ENCODE measurements at places on chromosomes 2 and 18. TPM values are rescaled to one million over a fixed set of nuclear protein-coding genes. Genes with fewer than 3 reads are reported as not detected.

DNA sequence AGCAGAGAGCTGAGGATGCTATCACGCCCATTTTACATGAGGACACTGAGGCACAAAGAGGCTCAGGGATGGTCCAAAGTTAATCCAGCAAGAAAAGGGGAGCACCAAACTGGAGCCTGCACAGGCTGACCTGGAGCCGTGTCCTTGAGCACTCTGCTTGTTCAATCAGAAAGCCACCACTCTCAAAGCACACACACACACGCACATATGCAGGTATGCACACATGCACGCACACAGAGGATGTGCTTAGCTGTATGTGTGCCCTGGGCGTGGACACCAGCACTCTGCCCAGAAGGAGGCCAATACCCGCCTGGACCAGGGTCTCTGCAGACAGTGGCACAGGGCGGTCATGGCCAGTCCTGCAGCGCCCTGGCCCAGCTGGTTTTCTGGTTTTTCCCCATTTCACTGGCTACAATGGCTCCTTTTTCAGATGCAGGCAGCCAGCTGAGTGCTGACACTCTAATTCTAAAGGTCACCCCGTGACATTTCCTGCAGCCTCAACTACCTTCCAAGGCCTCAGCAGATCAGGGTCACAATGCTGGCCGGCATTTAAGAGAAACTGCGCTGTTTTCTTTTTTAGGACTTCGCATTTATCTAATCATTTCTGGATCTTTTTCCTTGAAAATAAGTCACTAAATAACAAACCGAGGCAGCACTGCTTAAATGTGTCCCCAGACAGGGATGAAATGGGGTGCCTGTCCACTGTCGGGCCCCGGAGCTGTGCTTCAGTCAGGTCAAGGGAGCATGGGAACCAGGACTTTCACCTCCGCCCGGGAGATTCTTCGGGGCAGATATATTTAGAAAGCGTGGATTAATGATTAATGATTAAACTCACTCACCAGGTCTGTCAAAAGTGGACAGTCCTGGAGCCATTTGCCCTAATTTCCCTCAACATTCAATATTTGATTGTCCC, 104.5 kb downstream of the HDAC4 start:
- DNase-seq, result peak; percentile 7

The ALPI gene
- total RNA-seq, result not detected

- DNase-seq, result no peak
Observed at GRCh38 chr2:63124850-63125249, 74.2 kb downstream of the OTX1 start.

DNA sequence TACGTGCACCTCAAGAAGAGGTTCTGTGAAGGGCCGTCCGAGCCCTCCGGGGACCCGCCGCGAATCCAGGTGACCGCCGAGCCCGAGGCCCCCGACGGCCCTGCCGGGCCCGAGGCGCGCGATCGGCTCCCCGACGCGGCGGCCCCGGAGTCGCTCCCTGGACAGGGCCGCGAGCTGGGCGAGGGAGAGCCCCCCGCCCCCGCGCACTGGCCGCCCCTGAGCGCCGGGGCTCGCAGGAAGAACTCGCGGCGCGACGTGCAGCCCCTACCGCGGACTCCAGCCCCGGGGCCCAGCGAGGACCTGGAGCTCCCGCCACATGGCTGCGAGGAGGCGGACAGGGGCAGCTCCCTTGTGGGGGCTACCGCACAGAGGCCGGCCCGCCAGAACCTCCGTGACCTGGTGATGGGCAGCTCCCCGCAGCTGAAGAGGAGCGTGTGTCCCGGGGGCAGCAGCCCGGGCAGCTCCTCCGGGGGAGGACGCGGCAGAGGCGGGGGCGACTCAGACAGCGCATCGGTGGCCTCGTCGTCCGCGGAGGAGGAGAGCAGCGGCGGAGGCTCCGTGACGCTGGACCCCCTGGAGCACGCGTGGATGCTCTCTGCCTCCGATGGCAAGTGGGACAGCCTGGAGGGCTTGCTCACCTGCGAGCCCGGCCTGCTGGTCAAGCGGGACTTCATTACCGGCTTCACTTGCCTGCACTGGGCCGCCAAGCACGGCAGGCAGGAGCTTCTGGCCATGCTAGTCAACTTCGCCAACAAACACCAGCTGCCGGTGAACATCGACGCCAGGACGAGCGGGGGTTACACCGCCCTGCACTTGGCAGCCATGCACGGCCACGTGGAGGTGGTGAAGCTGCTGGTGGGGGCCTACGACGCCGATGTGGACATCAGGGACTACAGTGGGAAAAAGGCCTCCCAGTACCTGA, 812 bp downstream of the SOWAHC start:
- peak; percentile 36 for DNase-seq

GRCh38 chr2:62596061-62596921, 90.3 kb upstream of the TMEM17 start:
- no peak for DNase-seq

DNA sequence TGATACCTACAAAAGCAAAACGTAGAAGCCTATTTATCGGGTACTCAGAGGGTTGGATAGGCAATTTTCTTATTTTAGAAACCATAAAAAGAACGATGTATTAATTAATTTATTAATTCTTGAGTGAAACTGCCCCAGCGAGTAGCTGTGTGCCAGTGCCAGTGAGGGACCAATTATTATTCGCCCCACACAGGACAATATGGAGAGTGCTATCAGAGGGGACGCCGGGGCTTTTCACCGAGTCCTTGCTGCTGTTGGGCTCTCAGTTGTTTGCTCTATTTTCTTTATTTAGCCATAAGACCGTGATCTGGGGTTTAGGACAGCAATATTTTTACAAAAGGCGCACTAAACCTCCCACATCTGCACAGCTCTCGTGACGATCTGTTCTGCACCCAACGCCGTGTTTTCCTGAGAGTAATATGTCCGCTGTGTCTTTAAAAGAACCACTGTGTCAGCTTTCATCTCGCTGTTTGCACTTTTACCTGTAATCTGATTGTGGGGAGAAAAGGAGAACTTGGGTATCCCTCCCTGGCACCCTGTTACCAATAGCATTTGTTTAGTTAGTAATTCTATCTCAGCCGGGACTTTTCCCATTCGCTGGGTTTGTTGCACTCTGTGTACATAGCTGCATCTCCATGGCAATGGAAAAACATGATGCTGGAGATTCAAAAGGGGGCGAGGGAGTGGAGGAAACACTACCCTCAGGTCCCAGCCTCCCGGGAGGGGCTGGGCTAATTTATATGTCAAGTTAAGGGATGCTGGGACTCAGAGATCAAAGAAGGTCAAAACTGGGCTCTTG, 30.1 kb upstream of the ZNF516 start:
- DNase-seq, result no peak

DNA sequence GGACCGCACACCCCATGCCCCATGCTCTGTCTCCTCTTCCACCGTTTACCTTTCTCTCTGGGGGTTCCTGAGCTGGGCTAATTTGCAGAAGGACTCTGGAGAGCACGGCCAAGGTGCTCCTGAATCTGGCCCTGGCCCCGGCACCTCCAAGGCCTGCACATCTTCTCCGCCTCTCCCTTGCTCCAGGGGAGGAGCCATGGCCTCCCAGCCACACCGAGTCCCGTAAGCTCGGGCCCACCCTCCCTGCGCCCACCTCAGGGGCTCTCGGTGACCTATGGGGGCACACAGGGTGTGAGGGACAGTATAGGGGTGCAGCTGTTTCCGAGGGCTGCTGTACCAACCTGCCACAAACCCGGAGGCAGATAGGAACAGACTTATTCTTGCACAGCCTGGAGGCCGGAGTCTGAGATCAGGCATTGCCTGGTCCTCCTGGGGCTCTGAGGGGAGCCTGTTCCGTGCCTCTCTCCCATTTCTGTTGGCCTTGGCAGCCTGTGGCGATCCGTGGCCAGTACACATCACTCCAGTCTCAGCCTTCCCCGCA, 127.3 kb upstream of the GPC1 start:
- DNase-seq, result no peak

DNA sequence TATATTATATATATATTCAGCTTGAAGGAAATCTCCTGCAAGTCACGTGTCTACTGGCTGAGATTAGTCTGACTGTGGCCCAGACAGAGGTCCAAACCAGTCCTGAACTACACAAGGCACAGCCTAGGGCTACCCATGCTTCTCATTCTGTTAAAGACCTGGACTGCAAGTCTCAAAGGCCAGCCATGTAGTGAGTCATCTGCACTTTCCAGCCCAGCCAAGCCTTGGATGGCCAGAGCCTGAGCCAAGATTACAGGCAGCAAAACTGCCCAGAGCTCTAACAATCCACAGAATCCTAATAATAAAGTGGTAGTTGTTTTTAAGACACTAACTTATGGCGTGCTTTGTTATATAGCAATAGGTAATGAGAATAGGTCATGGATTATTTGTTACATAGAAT, 259.6 kb downstream of the SS18 start:
- no peak for DNase-seq

DNA sequence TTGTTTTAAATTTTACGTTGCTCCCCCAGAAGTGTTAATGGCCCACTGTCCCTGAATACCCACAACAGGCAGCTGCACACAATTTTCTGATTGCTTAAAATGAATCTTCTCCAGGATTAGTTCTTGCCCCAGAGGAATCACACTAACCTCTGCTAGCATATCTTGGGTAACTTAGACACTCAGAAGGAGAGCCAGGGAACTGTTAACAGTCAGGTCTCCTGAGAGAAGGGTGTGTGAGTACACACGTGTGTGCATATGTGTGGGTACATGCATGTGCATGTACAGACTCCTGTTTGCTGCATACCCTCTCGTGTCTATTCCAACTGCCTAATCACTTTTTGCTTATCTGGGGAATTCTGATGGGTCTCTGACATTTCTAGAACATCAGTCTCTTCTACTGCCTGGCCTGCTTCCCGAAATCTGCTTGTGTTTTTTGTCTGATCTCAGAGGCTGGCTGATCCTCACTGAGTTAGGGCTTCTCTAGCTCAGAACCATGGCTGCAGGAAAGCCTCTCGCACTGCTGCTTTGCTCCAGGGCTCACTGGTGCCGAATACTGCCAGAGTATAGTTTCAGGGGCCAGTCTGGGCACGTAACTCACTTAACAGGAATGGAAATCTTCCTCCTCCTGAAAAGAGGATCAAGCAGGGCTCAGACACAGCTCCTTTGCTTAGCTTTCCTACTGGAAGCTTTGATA, 62.8 kb downstream of the PRELID3A start:
- DNase-seq, result no peak

GRCh38 chr2:213129311-213129710, 22.1 kb downstream of the IKZF2 start:
- no peak for DNase-seq

The NOL4 gene
- total RNA-seq, result 1.4 TPM

- DNase-seq, result no peak
Observed at GRCh38 chr18:41666231-41666630, 288.8 kb upstream of the PIK3C3 start.

GRCh38 chr18:32674491-32674890, 98.3 kb downstream of the KLHL14 start:
- DNase-seq, result no peak

The GAL3ST2 gene
- 0.73 TPM for total RNA-seq

The WIPF1 gene
- 6.7 TPM for total RNA-seq

The ABHD3 gene
- 12.1 TPM for total RNA-seq

GRCh38 chr2:102143450-102143985, 972 bp downstream of the IL1R1 start:
- DNase-seq, result no peak

The TTC39C gene
- 31.4 TPM for total RNA-seq

DNA sequence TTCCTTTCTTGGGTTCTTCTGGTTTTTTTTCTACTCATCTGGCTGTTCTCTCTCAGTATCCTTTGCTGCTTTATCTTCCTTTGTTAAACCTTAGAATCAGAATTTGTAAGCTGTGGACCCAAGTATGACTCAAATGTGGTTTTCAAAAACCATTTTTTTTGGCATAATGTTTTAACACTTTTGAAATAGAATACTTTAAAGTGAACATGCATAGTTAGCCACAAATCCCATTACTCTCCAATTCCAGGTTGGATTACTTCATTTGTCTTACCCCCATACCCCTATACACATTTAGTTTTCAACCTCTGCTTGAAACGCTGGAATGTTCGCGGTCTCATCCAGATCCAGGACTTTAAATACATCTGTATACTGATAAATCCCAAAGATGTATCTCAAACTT, 29.1 kb downstream of the ALMS1 start:
- no peak for DNase-seq

DNA sequence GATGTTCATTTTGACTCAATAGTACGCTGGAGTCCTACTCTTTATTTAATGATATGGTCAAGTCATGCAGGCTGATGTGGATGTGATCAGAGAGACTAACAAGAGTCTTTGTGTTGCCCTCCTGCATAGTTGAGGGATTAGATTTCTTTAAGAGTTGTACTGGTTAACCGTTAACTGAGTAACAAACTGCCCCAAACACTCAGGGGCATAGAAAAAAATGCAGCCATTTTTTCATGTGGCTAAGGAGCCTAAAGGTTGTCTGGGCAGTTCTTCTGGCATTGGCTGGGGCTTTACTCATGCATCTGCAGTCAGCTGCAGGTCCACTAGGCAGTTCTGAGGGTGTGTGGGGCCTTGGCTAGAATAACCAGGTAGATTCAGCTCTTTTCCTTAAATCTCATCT, 32.5 kb downstream of the DOCK10 start:
- no peak for DNase-seq

GRCh38 chr18:30510882-30511281, 531.7 kb downstream of the DSC3 start:
- DNase-seq, result no peak

DNA sequence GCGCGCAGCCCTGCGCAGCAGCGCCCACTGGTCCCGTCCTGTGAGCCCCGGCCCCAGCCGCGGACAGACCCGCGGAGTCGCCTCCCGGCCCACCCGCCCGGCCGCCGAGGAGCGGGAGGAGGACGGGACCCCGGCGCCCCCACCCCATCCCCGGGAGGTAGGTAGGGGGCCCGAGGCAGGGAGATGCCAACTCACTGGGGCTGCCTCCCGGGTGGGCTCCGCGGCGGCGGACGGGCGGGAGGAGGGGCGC, 160 bp downstream of the SPTBN1 start:
- DNase-seq, result no peak

DNA sequence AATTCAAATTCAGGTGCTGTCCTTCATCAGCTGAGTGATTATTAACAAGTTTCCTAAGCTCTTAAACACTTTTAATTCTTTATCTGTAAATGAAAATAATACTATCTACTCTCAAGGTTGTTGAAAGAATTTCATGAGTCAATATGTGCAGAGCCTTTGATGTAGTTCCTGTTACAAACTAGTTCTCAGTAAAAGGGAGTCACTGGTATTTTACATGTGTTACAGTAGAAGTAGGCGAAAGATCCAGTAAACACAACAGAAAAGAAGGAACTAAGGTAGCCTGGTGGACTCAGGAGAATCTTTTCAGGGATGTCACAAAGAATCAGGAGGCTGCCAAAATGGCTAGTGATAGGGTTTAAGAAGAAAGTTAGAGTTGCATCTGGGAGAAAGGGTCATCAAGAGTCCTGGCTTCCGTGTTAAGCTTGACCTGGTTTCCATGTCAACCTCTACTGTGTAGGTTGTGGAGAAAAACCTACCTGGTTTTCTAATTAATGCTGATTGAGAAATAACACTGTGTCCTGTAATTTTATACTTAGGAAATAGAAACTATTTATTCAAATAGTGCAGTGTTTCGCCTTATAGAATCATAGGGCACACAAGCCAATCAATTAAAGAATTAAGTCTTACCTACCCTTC, 58.3 kb upstream of the TRIB2 start:
- DNase-seq, result no peak

DNA sequence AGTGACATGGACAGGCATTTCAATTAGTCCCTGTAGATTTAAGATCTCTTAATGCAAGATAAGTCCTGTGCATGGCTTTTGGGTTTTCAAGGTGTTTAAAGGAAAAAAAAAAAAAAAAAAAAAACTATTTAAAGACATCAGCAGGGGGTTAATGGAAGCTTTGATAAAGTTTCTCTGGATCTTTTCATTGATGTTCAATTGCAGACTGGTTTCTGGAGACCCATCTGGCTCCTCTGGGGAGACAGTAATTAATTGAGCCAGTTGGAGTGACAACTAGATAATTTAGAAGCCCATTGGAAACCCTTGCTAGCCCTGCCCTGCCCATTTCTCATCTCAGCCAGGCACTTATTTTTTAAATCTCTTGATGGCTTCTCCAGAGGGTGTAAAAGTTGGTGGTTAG, 98.7 kb downstream of the EPHA4 start:
- DNase-seq, result no peak
